ENCODE measurements at places on chromosomes 5 and 9.

DNA sequence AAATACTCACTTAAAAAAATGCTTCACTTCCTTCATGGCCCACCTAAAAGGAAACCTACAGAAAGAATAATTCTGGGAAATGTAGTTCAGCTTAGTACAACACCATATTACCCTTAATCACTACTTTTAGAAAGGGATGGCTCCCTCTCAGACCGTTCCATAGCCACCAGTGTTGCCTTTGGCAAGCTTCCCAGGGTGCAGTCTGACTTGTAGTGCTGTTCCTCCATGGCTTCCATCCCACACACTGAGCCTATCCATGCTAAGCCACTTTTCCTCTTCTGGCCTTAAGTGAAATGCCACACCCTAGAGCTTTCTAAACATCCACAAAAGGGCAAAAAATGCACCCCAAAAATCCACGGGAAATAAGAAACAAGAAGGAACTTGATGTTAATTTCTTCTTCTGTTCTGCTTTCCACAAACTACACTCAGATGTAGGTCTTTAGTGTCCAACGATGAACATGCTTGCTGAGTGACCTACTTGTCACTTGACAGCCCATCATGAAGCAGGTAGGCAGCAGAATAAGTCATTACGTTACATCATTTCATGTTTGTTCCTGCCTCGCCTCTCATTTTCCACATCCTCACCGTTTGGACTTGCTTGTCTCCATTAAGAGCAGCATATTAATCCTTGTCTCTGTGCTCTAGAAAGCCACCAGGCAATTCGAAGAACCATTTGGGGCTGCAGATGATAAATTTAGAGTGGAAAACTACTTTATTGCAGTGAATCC, 391.1 kb upstream of the GRAMD2B start:
- no peak for DNase-seq

DNA sequence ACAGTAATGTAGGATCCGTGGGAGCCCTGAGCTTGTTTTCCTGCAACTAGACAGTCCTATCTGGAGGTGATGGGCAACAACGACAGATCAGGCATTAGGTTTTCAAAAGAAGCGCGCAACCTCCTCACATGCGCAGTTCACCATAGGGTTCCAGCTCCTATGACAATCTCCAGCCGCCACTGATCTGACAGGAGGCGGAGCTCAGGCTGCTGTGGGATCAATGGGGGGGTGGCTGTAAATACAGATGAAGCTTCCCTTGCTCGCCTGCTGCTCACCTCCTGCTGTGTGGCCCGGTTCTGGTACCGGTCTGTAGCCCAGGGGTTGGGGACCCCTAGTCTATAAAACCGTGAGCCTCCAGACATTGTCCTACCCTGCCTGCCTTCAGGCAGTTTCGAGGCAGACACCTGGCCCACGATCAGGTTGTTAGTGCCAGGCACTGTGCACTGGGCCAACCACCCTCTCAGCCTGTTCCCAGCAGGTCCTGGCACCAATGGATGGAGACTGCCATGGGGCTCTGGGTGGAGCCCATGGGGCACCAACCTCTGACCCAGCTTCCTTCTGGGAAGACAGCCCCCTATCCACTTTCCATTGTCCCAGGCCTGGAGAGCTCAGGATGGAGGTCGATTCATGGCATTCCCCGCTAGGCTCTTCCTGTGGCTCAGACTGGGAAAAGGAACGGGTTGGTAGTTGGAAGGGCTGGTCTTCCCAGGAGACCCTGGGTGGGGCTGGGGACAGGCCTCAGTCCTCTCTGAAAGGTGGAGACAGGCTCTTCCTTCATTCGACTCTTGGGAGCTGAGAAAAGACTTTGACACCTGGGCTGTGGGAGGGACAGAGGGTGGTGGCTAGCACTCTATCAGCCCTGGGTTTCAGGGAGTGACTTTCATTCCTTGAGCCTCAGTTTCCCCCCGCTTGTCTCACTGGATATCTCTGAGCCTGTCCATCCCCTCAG, 1.7 kb downstream of the ENDOG start:
- DNase-seq: no peak

DNA sequence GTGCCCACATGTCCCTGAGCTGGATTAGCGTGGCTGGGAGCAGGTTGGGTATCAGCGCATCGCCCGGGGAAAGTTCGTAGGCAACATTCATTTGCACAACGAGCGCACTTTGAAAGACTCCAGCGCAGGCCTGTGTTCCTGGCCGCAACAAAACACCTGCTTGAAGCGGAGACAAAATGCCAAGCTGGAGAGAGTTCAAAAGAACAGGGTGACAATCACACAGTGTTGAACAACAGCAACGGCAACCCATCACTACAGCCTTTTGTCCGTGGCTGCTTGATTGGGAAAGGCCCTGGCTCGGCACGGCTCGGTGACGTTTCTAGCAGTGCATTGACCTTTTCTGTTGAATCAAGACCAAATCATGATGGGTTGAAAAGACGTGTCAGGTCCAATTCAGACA, 336.3 kb downstream of the IRX1 start:
- DNase-seq: no peak

- DNase-seq: no peak
Measured at GRCh38 chr5:65327582-65327981, 154.1 kb downstream of the ADAMTS6 start.

GRCh38 chr9:133981958-133982681, 10.0 kb downstream of the VAV2 start:
- no peak for DNase-seq

Measured in neural crest cell (in vitro differentiated cells).